ENCODE measurements at places on chromosomes 5 and 9.
A peak's percentile ranks its signal among the peaks of the same experiment; 100 is the strongest.

GRCh38 chr5:54761213-54761701, 224.1 kb downstream of the ESM1 start:
- no peak for DNase-seq

- DNase-seq: no peak
Measured at GRCh38 chr5:96854067-96854466, 22.2 kb upstream of the ERAP2 start.

DNA sequence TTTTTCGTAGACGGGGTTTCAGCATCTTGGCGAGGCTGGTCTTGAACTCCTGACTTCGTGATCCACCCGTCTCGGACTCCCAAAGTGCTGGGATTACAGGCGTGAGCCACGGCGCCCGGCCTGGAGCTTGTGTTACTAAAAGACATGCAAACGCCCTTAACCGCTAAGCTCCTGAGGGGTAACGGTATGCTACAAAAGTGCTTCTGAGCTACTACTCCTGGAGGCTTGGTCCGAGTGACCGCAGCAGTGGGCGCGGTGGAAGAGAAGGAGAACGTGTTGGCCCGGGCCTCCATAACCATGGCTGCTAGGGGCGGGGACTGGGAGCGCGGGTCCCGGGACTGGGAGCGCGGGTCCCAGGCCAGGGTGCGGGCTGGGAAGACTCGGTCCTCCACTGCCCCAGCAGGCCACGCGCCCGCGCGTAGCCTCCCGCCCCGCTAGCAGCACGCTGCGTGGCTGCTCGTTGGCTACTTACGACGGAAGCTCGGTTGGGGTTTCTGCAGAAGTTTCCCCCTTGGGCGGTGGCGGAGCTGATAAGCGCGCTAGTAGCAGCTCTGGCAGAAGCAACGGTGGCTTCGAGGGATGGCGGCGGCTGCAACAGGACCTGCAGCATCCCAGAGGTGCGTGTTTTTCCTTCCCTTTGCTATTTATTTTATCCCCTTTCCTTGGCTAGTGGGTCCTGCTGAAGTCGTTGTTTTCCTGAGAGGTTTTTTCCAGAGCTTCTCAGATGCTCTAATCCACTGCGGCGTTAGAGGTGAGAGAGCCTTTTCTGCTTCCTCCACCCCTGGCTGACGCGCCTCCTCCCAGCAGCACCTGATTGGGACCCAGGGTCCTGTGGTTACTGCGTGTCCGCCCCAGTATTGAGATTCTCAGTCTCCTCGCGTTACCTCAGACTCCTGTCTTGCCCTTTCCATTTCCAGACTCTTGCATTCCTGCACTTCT, 69.2 kb upstream of the CCDC180 start:
- DNase-seq: peak; percentile 87

GRCh38 chr5:144017119-144017518, 153.3 kb downstream of the YIPF5 start:
- no peak for DNase-seq

DNA sequence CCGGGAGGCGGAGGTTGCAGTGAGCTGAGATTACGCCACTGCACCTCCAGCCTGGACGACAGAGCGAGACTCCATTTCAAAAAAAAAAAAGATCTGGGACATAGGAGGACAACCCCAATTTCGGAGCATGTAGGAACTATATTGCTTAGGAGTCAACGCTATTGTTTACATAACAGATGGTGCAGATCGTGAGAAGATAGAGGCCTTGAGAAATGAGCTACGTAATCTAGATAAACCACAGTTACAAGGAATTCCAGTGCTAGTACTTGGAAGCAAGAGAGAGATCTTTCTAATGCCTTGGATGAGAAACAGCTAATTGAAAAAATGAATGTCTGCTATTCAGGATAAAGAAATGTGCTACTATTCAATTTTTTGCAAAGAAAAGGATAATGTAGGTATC, 20.3 kb downstream of the TBC1D2 start:
- no peak for DNase-seq

DNA sequence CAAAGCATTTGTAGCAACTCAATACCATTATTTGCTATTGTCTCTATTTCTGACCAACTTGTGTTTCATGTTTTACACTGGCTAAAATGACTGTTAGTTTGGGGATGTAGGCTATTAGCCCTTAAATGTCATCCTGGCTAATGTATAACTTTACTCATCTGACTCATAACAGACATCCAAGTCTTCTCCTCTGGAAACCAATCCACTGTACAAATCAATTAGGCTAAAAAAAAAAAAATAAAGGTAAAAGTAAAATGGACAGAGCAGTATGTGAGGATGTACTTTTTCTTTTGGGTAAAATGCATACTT, 20.6 kb downstream of the MEGF9 start:
- no peak for DNase-seq

DNA sequence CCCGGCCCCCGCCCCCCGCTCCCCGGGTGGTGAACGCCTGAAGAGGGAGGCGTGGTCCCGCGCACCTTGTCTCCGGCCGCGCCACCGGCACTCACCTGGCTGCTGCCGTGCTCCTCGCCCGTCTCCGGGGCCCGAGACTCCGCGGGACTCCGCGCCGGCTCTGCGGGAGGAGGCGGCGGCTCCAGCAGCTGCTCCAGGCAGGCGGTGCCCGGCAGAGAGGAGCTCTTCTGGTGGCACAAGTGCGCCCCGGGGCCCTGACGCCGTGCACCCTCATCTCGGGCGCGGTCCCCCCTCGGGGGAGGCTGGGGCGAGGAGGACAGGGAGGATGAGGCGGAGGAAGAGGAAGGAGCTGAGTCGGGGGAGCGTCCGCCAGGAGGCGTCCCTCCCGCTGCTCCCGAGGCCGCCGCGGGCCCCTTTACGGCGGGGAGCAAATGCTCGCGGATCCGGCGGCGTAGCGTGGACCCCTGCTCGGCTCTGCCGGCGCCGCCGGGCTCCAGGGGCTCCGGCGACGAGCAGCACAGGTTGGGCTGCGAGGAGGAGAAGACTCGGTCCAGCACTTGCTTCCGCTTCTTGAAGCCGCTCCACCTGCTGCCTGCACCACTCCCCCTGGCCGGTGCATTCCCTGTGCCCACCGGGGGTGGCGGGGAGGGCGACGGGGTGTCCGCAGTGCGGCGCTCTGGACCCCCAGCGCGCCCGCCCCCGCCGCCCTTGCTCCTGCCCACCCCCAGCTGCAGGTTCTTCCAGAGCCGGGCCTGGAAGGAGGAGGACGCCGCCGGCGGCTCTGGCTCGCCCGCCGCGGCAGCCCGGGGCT, 928 bp downstream of the MCTP1 start:
- peak; percentile 69 for DNase-seq

DNA sequence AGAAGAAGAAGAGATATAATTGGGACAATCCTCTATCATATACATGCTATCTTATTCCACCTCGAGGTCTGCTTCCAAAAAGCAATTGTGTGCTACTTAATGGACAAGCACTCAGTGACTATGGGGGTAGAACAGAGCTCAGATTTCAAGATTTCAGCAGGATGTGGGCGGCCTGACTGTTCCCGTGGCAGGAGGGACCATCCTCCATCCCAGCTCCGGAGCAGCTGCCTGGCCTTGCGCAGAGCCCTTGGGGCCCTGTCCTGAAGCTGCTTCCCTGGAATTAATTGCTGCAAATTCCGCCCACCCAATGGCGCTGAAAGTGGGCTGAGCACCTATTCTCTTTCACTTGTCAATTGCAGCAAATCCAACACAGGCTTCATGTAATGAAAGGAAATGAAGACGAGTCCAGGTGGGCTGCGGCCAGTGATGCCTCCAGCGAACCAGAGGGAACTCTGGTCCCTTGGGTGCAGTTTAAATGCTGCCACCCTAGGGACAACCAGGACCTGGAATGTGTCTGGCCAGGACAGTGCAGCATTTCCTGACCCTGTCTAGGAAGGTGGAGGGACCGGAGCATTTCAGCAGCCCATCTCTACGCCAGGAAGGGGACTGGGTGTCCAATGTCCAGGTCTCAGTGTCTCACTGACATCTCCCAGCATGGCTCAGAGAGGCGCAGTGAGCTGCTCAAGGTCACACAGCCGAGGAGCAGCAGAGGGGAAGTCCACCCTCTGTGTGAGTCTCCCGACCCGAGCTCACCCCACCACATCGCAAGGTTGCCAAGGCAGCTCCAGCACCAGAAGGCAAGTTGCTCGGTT, 50.5 kb upstream of the FCN1 start:
- peak; percentile 73 for DNase-seq

DNA sequence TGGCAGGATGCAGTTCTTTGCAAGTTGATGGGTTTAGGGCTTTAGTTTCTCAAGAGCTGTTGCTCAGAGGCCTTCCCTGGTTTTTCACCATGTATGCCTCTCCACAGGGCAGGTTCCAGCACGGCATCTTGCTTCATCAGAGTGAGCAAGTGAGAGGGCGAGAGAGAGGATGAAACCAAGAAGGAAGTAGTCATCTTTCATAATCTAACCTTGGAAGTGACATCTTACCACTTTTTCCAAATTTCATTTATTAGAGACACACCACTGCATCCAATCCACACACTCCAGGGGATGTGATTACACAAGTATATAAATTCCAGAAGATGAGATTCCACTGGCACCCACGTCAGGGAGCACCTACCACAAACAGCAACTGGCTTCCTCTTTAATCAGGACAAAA, 294.4 kb downstream of the MARCHF11 start:
- no peak for DNase-seq

DNA sequence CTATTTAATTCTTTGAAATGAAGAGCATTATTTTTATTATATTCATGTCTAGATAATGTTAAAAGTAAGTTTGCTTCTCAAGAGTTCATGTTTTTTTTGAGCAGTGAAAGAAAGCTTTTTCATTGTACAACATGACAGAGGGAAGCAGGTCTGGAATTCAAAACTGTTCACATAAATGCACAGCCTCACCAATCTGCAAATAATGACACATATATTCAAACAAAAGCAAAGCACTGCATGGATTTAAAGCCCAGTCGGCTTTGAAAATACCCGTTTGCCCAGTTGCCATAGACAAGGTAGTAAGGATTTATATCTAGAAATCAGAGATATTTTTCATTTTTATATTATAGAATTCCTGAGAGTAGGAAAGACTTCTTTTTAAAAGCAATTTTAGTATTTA, 201.8 kb downstream of the CD180 start:
- no peak for DNase-seq

DNA sequence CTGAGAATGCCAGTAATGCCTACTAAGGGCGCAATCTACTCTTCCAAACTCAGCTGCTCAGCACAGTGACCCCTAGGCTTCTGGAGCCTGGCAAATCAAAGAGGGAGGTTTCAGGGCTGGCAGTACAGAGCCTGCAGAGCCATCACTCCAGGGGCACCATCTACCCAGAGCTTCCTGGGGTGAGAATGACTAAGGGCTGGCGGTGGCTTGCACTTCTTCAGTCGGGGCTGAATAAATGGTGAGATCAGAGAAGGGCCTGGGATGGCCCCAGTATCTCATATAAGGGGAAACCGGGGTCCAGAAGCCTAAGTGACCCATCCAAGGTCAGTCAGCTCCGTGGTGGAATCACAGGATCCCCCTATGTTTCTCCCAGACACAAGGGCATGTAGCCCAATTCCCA, 5.3 kb downstream of the SH3PXD2B start:
- DNase-seq: no peak

GRCh38 chr5:143153332-143154119, 250.0 kb downstream of the NR3C1 start:
- no peak for DNase-seq

GRCh38 chr9:129320575-129321285, 142.7 kb upstream of the IER5L start:
- peak; percentile 65 for DNase-seq

GRCh38 chr5:32223972-32224609, 50.0 kb upstream of the GOLPH3 start:
- DNase-seq: peak; percentile 27

Data from neural progenitor cell (in vitro differentiated cells).